ENCODE measurements at places on chromosomes 13 and 19. TPM values are rescaled to one million over a fixed set of nuclear protein-coding genes. Genes with fewer than 3 reads are reported as not detected.

DNA sequence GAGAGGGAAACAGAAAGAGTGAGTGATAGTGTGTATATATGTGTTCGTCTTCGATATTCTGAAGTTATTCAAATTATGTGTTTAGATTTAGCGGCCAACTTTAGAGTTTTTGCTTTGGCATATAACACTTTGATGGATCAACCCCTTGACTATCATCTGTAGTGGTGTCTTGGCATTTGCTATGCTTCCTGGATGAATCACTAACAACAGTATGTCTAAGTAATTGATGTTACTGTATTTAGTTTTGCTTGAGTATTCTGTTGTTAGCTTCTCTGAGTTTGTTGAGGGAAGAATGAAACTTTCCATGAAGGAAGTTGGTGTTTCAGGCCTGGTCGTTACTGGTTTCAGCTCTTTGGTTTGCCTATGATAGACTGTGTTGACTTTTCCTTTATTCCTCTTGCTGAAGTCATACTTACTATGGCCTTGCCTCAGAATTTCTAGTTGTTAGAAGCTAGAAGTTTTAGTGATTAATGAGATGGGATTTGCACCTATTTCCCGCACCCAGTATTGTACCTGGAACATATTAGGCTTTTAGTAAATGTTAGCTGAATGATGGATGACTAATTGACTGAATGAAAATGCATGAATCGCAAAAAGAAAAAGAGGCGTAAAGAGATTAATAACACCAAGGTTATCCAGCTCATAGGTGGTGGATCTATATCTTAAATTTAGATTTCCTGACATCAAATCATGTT is 20.7 kb downstream of the NDFIP2 start:
- H3K36me3 ChIP-seq, result no peaks in the 10 kb centered on the region
- DNase-seq, result no peak
- no peak overlapping the region for H3K27ac ChIP-seq
- no peak overlapping the region for H3K4me3 ChIP-seq
- H3K4me1 ChIP-seq, result no peaks in the 10 kb centered on the region

- H3K4me3 ChIP-seq, result no peak overlapping the region
- no peak for DNase-seq
- no peaks in the 10 kb centered on the region for H3K36me3 ChIP-seq
- H3K4me1 ChIP-seq, result peaks cover 72% of the 10 kb centered on the region
Measured at GRCh38 chr19:16589917-16590316, 17.7 kb upstream of the SLC35E1 start.

GRCh38 chr13:28622286-28622685 is 36.6 kb upstream of the POMP start:
- no peaks in the 10 kb centered on the region for H3K36me3 ChIP-seq
- DNase-seq, result peak; percentile 72
- H3K27ac ChIP-seq, result no peak overlapping the region
- H3K27me3 ChIP-seq, result no peaks in the 10 kb centered on the region
- H3K4me1 ChIP-seq, result peaks cover 5% of the 10 kb centered on the region

Gene VSIG10L
- total RNA-seq, result 2.3 TPM

- H3K27me3 ChIP-seq, result no peaks in the 10 kb centered on the region
- no peak overlapping the region for H3K4me3 ChIP-seq
- peak; percentile 76 for DNase-seq
- H3K27ac ChIP-seq, result no peak overlapping the region
Measured at GRCh38 chr19:50272263-50272897, 56.8 kb downstream of the KCNC3 start.

DNA sequence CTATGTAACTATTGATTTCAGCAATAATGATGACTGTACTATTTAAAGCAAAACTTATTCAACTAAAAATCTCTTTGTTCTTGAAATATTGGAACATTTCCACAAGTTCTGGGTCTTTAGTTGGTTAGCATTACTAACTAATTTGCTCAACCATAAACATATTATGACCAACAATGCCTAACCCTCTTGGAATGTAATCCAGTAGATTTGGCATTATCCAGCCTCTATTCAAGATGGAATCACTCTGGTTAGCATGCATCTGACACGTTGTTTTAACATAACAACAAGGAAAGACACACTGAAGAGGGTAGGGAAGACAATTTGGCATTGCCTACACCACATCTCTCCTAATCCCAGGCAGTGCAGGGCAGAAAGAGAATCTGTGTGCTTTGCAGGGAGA is 941.3 kb upstream of the PCDH20 start:
- H3K27ac ChIP-seq, result no peak overlapping the region
- H3K4me3 ChIP-seq, result no peak overlapping the region
- no peak for DNase-seq
- no peaks in the 10 kb centered on the region for H3K27me3 ChIP-seq
- H3K36me3 ChIP-seq, result no peaks in the 10 kb centered on the region

- H3K27ac ChIP-seq, result no peak overlapping the region
- no peak overlapping the region for H3K4me3 ChIP-seq
- no peaks in the 10 kb centered on the region for H3K27me3 ChIP-seq
Measured at GRCh38 chr13:99031832-99032231, 54.0 kb upstream of the DOCK9 start.

Gene FRY
- total RNA-seq, result 65.7 TPM

DNA sequence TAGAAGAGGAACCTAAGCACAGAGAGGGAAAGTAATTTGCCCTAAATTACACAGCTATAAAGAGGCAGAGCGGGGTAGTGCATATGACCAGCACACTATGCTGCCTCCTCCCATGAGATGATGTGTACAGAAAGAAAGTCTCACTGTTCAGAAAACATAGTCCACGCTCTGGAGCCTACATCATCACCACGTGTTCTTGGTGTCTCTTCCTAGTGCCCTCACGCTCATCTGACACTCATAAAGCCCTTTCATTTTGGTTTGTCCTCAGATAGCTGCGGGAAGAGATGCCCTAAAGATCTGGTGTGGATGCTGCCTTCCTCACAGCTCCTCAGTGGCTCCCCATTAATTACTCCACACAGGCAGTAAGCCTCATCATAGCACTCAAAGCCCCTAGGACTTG is 27.4 kb upstream of the SIAH3 start:
- H3K27ac ChIP-seq, result no peak overlapping the region
- no peak for DNase-seq
- no peaks in the 10 kb centered on the region for H3K27me3 ChIP-seq
- no peaks in the 10 kb centered on the region for H3K36me3 ChIP-seq
- no peak overlapping the region for H3K4me3 ChIP-seq
- no peaks in the 10 kb centered on the region for H3K4me1 ChIP-seq
